C1 segment of cervical spinal cord (tissue), 14 donors: ENCODE measurements at places on chromosomes 13 and 19.
A peak's percentile ranks its signal among the peaks of the same experiment; 100 is the strongest.

- DNase-seq, result no peak
Observed at GRCh38 chr19:23855676-23856075, 59.0 kb upstream of the ZNF726 start.

- DNase-seq, result no peak
Observed at GRCh38 chr13:110124201-110124940, 182.6 kb downstream of the COL4A1 start.

DNA sequence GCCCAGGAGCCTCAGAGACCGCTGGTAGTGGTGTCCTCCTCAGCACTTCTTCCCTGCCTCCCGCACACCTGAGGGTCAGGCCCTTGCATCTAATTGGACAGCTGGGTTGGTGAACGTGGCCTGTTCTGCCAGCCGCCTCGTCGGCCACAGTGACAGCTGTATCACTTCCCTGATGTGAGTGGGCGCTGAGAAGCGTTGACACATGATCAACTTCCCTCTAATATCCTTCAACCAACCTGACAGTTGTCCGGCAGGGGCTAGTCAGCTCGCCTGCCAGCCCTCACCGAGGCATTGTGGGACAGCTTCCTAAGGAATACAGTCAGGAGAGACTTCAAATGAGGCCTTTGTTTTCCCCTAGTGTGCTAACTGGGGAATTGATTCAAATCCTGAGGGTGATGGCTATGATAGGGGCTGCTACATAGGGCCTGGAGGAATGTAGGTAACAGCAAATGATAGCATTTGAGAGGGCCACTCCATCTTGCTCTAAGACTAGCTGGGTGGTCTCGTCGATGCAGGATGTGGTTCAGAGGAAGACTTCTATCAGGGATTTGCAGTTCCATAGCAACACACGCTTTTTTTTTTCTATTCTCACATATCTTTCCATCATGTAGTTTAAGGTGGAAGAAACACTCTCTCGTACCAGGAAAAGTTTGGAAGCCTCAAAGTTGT lies 230.8 kb downstream of the TSHZ3 start:
- no peak for DNase-seq

DNA sequence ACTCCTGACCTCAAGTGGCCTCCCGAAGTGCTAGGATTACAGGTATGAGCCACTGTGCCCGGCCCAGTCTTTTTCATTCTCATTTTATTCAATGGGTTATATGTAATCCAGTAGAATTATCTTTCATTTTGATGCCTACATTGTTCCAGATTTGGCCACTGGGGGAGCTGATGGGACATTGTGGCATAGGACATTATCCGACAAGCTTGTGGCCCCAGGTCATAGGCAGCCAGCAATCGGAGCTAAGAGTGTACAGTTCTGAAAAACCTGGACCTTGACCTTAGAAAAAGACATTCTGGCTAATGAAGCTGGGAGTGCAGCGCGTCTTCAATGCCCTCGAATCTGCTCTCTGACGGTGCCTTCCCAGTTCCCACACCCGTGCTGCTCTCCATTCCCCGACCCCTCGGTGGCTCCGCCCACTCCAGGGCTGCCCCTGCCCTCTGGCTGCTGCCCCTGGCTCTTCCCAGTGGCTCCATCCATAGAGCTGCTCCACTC lies 108.7 kb downstream of the TEX29 start:
- peak; percentile 14 for DNase-seq

GRCh38 chr13:106630650-106631049 lies 62.7 kb upstream of the ARGLU1 start:
- no peak for DNase-seq

DNA sequence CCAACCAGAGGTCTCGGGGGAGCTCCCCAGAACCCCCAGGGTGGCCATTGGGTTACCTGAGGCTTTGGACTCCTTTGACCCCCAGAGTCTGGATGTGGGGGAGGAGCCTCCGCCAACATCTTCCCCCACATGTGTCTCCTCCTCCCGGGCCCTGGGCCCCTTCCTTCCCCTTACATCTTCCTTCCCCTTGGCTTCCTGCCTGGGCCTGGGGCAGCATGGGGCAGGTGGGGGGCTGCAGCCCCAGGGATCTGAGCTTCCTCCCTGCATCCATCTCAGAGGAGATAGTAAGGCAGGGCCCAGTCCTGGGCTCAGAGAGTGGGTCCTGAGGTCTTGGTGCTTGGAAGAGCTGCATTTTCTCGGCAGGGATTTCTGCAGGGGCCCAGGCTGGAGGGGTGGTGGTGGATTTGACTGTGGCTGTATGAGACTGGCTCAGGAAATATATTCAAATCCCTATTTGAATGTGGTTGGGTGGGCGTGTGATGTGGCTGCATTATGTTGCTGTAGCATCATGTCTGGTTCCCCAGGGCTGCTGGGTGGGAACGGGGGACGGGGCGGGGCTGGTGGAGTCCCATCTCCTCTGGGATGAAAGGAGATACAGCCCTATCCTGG lies 919 bp downstream of the VAV1 start:
- DNase-seq, result peak; percentile 25

GRCh38 chr19:35718345-35719041 lies 690 bp downstream of the KMT2B start:
- peak; percentile 32 for DNase-seq

GRCh38 chr13:41577436-41577835 lies 120.1 kb downstream of the RGCC start:
- DNase-seq, result no peak

DNA sequence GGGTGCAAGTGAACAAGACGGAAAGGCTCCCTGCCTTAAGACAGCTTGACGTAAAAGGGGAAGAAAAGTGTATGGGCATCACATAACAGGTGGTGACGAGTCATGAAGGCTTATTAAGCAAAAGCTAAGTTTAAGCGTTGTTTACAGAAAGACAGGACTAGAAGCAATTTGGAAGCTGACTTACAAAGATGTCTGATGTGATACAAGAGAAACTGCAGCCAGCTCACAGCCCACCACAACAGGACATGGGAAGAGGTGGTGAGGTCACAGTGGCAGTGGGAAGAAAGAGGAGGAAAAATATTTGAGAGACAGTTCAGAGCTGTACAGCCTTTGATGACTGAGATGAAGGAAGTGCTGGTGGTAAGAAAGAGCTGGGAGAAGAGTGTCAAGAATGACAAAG lies 181.6 kb downstream of the KLF12 start:
- no peak for DNase-seq

DNA sequence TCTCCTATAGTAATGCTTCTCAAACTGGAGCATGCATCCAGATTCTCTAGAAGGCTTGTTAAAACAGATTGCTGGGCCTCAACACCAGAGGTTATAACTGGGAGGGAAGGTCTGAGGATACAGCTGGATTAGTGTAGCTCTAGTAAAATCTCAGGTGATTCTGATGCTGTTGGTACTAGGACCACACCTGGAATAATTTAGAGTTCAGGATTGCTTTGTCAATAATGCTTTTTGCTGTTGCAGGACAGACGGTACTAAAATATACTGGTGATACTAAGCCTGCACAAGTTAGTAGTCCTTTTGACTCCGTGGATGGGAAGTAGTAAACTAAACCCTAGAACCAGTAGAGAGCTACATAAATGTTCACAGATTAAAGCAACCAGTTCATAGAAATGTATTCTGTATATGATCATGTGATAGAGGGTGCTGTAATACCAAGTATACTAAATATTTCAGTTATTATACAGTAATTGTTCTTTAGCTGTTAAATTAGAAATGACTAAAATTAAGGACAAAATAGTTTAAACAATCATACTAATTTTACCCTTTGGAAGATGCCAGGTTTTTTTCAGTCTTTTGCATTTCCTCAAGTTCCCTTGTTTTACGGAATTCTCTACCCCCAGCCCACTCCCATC lies 258.2 kb upstream of the STARD13 start:
- no peak for DNase-seq

- DNase-seq, result no peak
Observed at GRCh38 chr13:31433746-31434145, 234.0 kb downstream of the B3GLCT start.

DNA sequence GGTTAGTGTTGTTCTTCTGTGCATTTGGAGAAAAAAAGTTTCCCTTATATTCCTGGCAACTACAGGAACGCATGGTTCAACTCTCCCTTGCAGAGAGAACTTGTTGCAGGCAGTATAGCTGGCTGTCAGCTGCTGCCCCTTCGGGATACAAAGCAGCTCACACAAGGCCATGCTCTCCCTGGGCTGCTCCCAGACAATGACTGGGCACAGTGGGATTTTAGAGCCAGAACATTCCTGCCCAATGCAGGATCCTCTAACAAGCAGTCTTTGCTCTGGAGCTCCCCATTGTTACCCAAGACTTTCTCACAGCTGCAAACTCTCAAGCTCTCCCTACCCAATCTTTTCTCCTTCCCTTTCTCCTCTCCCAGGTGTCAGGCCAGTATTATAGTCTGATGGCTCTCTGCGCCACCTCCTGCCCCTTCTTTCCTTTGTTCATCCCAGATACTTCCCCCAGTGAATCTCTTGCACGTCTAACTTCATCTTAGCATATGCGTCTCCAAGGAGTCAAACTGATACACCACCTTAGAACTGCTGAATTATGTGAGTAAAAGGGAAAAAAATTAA lies 27.5 kb upstream of the SERPINE3 start:
- no peak for DNase-seq

GRCh38 chr13:80962173-80962572 lies 621.2 kb upstream of the SPRY2 start:
- DNase-seq, result no peak

DNA sequence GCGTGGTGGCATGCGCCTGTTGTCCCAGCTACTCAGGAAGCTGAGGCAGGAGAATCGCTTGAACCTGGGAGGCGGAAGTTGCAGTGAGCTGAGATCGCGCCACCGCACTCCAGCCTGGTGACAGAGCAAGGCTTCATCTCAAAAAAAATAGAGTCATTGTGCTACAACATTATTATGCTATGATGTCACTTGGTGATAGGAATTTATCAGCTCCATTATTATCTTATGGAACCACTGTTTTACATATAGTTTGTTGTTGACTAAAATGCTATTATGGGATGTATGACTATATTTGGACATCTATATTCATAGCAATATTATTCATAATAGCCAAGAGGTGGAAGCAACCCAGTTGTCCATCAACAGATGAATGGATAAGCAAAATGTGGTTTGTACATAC lies 26.4 kb upstream of the SLC7A1 start:
- no peak for DNase-seq

DNA sequence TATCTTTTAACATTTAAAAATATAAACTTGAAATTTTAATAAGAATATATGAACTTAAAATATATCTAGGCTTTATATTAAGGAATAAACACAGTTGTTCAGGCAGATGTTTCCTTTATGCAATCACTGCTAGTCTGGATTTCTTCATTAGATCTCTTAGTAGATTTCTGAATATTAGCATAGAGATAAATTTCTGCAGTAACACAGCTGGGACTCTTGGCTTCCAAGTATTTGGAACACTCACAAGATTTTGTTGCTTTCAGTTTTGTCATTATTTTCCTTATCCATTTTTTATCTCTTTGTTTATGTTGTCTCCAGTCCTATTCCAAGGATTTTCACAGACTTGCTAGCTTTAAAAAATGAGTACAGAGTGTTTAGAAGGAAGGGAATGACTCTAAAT lies 857.1 kb downstream of the GPC5 start:
- DNase-seq, result no peak

- DNase-seq, result no peak
Observed at GRCh38 chr19:1019980-1020867, 699 bp downstream of the TMEM259 start.

- DNase-seq, result no peak
Observed at GRCh38 chr19:33171222-33171795, 22.8 kb upstream of the LRP3 start.

DNA sequence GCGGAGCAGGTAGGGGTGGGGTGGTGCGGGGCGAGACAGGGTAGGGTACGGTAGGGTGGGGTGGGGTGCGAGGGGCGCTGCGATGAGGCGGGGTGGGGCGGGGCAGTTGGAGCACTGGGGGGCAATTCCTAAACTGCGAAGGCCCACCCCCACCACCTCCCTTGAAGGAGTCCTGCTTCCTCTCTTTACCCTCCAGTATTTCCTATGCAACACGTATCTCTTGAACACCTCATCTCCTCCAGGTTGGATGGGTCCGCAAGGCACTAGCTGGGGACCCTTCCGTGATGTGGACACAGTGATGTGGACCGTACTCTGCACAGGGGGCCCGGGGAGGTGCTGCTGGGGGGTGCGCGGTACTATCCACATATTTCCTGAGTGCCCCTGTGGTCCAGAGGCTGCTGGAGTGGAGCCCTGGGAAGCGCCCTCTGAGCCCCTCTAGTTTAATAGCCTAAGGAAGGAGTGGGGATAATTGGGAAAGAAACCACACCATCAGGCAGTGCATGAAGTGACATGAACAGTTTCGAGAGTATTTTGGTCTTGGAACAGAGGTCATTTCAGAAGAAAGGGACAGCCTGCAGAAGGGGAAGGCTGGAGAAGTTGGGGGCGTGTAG lies 1.1 kb downstream of the IL17D start:
- DNase-seq, result no peak

- DNase-seq, result no peak
Observed at GRCh38 chr13:80040196-80040980, 300.5 kb downstream of the SPRY2 start.

GRCh38 chr13:45626731-45627374 lies 11.3 kb upstream of the ERICH6B start:
- no peak for DNase-seq

- DNase-seq, result no peak
Observed at GRCh38 chr13:66859078-66859477, 371.1 kb downstream of the PCDH9 start.

- no peak for DNase-seq
Observed at GRCh38 chr13:103325672-103326071, 259.5 kb upstream of the SLC10A2 start.

DNA sequence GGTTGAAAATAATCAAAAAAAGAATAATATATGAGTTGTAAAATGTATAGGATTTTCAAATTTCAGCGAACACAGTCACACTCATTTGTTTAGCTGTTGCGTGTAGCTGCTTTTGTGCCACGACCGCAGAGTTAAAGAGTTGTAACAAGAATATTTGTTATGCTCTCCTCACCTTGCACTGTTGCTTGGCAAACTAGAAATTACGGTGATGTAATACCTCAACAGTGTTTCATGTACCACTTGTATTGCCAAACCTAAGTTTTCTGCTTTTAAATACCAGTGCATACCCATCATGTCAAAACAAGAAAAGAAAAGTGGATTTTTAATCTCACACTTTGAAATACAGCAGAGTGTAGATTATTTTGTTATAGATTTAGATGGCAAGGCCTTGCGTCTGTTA lies 201.1 kb downstream of the NBEA start:
- no peak for DNase-seq

GRCh38 chr19:4429256-4429655 lies 26.8 kb downstream of the CHAF1A start:
- no peak for DNase-seq

GRCh38 chr13:88042489-88042888 lies 371.3 kb downstream of the SLITRK5 start:
- DNase-seq, result no peak
